ENCODE measurements at places on chromosomes 12 and 14.

DNA sequence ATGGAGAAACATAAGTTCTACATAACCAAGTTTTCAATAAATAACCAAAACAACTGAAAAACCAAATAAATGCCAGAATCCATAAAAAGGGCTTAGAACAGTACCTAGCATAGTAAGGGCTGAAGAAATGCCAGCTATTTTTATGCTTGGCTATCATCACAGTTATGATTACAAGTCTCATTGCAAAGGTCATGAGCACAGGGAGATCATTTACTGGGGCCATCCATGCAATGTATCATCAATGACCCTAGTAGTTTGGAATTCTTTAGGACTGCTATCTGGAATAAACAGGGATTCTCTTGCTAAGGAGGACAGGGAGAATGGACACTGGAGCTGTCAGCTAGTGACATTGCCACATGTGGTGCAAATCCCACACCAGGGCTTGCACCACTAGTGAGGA, 92.5 kb upstream of the NAP1L1 start:
- DNase-seq: no peak

- no peak for DNase-seq
Measured at GRCh38 chr12:48374164-48374563, 23.4 kb upstream of the ZNF641 start.

DNA sequence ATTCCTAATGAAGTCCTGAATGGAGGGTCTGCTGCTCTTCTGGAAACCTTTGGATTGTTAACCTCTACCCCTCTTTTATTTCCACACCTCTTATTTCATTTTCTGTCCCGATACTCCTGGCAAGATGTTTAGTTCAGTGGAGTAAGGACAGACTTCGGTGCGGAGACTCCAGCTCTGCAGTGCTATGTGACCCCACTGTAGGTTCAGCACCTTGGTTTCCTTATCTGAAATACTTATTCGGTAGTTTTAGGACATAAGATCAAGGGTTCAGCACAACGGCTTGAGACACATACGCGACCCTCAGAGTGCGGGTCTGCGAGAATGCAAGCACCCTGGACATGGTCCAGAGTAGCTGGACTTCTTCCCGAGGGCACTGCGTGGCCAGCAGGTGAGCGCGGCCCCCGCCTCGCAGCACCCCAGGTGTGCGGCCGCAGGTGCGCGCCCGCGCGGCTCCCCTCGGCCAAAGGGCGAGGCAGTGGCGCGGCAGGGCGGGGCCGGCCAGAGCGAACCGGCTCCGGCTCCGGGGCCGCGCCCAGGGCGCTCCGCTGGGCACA, 465 bp upstream of the FGD4 start:
- no peak for DNase-seq

GRCh38 chr12:107404981-107405380, 280.6 kb upstream of the PWP1 start:
- DNase-seq: peak; percentile 14

DNA sequence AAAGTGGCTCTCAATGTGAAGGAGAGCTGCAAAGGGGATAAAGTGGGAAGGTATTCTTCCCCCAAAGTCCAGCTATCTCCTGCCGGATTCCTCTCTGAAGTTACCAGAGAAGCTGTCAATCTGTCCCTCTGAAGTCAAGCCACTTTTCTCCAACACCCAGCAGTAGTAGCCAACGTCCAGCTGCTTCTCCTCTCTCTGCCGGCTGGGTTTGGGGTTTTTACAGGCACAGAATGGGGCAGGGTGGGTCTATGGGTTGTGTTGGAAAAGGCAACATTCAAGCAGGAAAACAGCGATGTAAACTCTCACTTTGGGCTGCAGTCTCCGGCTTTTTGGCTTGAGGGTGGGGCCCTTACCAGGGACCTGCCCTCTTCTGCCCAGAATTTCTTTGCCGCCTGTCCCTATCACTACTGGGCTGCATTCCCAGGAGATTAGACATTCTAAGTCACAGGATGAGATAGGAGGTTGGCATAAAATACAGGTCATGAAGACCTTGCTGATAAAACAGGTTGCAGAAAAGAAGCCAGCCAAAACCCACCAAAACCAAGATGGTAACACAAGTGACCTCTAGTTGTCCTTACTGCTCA, 16.3 kb downstream of the CAPZA3 start:
- DNase-seq: no peak

DNA sequence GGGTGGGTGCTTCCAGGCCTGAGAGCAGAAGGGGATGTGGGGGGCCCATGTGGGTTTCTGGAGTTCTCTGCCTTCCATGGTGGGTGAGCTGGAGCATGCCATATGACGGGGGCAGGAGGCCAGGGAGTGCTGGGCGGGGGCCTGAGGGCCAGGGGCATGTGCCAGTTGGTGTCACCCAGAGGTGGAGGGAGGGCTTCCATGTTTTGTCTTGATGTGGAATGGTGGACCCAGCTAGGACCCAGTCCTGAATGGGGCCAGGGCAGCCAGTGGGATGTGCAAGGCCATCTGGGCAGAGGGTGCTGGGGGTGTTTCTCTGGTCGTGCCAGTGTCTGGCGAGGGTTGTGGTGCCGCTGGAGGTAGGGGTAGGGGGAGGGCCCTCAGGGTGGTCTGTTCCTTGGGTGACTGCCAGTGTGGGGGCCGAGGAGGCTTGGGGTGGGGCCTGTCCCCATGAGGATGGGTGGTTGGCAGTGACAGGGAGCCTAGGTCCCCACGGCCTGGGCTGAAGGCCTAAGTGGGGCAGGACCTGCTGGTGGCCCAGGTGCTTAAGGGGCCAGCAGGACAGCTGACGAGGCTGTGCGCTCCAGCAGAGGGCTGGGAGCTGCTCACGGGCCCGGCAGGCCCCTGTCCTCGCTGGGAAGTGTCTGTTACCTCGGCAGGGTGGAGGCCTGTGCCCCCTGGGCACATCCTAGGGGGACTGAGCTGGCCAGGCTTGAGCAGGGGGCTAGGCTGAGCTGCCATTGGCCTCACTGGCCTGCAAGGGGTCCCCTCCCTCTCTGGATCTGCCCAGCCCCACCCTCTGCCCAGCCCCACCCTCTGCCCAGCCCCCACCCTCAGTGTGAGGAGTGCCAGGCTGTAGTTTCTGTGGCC, 26.8 kb downstream of the CEP170B start:
- DNase-seq: no peak

GRCh38 chr12:100026241-100026640, 41.5 kb upstream of the ANKS1B start:
- no peak for DNase-seq

- DNase-seq: no peak
Measured at GRCh38 chr12:68263366-68263765, 10.0 kb upstream of the IL22 start.

DNA sequence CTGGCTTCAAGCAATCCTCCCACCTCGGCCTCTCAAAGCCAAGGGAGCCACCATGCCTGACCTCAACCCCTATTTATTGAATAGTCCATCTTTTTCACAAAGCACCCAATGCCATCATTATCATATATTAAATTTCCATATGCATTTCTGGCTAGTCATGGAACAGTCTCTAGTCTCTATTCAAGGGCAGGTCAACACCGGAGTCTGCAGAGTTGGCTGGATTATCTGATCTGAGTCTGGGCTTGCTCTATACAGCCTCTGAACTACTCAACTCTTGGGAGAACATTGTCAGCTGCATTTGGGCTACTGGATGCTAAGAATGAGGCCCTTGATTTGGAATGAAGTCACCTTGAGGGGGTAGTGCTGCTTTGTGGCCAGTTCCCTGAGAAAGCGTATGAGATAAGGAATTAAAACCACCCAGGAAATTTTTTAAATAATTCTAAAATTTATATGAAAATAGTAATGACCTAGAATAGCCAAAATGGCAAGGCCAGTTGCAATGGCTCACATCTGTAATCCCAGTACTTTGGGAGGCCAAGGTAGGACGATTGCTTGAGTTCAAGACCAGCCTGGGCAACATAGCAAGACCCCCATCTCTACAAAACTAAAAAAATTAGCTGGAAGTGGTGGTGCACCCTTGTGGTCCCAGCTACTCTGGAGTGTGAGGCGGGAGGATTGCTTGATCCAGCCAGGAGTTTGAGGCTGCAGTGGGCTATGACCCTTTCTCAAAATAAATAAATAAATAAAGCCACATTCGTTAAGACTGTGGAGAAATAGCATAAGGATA, 6.9 kb upstream of the NAA25 start:
- no peak for DNase-seq

GRCh38 chr14:70881549-70882177, 25.6 kb upstream of the PCNX1 start:
- DNase-seq: no peak

DNA sequence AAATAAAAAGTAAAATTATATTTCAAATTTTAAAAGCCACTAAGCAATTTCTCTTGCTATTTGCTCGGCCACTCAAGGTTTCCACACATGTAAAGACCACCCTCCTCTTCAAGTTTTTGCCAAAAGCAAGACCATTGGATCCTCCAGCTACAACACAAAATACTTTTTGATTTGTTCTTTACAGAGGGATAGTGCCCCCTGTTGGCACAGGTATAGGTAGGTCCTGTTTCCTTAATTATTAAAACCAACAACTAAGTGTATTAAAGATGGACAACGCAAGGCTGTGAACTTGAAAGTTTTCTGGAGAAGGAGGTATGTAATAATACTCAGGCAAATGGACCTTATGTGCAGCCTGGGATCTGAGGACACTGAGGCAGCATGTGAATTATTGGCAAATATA, 23.8 kb downstream of the ATP6V1D start:
- peak; percentile 13 for DNase-seq

GRCh38 chr12:54796991-54797390, 57.3 kb upstream of the MUCL1 start:
- no peak for DNase-seq
